ENCODE measurements at places on chromosomes 3 and 15. TPM values are rescaled to one million over a fixed set of nuclear protein-coding genes. Genes with fewer than 3 reads are reported as not detected.

DNA sequence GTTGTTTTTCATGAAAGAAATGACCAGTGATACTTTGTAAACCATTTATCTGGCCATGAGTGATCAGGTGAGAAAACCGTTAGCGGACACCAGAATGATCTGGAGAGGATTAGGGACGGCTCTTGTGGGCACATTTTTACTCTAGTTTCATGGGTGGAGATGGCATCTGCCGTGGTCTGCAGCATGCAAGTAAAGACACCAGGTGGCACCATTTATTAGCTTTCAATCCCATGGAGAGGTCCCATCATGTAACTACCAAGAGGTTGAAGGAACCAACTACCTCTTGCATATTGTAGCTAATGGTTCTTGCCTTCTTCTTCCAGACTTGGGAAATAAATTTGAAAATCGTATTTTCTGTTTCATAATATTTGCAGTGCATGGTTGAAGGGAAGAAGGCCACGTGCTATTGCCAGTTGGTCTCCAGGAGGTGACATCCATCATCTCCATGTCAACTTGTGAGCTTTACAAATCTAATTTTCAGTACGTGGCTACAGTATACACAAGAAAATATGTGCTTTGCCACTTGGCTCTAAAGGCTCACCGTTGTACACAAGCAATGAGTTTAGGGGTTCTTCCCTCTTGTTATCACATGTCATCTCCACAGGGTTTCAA is 1.5 kb upstream of the MAPKBP1 start:
- DNase-seq = no peak

Gene LRRN1
- 4.7 TPM for total RNA-seq

Gene SCN11A
- total RNA-seq = 0.56 TPM

Gene MASP1
- total RNA-seq = 7.6 TPM

GRCh38 chr3:193407112-193407511 is 28.6 kb upstream of the ATP13A5 start:
- DNase-seq = no peak

DNA sequence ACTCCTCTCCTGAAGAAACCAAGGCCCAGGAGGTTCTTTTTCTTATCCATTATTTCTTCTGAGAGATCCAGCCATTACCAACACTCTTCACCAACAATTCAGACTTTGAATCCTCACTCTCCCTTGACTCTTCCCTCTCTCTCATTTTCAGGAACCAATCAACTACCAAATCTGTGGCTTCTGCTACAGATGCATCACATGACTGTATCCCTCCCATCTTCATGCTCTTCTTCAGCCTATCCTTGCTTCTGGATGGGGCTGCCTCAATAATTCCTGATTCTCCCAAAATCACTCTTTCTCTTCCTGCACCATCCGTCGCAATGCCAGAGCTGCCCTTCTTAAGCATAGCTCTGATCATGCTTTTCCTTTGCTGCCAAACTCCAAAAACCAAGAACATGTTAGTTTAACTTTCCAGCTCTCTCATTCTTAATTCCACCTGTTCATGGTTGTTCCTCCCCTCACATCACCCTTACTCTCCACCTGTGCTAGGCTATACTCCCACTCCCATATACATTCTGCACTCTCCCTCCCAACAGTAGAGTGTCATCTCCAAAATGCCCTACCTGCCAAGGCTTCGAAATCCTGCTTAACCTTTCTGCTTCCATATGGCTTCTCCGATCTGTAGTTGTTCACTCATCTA is 13.5 kb downstream of the PLD1 start:
- no peak for DNase-seq

GRCh38 chr15:73927003-73927475 is 777 bp downstream of the LOXL1 start:
- DNase-seq = no peak

DNA sequence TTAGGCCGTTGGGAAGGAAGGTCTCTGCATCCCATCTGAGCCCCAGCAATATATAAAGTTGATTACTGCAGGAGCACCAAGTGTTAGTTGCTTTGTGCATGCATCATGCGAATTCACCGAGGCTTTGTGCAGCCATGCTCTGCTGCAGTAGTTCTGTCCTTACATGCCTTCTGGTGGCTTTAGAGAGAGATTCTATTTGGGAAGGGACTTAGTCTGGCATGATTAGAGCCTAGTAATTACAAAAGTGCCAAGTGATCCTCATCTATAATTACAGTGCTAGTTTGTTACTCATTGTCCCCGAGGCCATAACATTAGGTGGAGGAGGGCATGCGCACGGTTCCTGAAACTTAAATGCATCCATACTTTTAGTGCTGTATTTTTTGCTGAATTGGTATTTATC is 353.6 kb downstream of the CNTN4 start:
- DNase-seq = no peak

- no peak for DNase-seq
Observed at GRCh38 chr15:68817304-68818065, 3.2 kb downstream of the ANP32A start.

DNA sequence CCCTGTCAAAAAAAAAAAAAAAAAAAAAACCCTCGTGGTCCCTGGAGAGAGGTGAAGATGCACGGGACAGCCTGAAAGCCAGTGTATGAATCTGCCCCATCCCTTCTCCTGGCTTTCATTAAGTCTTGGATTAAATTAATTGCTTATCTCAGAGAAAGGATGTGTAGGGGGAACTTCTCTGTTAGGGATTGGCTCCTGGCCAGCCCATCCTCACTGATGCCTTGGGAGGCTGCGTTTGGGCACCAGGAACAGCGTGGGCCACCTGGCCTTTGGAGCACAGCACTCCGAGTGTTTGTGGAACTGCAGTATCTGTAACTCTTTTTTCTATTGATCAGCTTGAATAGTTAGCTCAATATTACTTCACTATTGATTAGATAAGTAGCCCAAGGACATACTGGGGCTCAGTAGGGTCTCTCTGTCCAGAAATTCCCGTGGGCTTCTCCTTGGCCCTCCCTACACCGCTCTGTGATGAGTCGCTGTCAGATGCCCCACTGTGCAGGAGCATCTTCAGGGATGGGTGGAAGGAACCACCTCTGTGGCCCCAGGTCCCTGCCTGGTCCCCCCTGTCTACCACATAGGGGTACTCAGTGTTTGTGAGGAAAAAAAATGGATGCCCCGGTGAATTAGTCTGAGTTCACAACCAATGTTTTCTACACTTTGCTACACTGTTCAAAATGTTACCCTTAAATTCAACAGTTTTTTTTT is 2.0 kb downstream of the PXYLP1 start:
- no peak for DNase-seq

- no peak for DNase-seq
Observed at GRCh38 chr3:189288348-189289235, 116.8 kb downstream of the TPRG1 start.

DNA sequence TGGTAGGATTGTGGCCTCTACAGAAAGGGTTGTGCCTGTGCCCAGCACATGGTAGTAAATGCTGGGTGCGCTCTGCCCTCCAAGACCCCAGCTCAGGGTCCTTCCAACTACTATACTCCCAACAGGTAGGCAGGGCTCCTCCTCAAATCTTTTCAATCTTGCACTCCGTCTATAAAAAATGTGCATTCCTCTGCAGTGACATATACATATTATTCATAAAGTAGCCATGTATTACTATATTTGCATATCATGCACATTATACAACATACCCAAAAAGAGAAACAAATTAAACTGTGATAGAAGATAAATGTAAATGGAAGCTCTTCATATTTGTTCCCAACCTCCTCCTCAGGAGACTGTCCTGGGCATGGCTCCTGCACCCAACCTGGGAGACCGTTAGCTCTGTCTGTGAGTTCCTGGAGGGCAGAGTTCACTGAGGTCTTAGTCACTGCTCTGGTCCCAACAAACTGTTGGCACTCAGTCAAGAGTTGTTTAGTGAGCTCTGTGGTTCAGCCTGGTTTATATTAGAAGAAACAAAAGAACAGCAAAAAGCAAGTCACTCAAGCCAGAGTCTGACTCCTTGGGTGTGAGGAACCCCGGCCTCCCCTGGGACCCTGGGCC is 47.7 kb upstream of the GRIP2 start:
- no peak for DNase-seq

DNA sequence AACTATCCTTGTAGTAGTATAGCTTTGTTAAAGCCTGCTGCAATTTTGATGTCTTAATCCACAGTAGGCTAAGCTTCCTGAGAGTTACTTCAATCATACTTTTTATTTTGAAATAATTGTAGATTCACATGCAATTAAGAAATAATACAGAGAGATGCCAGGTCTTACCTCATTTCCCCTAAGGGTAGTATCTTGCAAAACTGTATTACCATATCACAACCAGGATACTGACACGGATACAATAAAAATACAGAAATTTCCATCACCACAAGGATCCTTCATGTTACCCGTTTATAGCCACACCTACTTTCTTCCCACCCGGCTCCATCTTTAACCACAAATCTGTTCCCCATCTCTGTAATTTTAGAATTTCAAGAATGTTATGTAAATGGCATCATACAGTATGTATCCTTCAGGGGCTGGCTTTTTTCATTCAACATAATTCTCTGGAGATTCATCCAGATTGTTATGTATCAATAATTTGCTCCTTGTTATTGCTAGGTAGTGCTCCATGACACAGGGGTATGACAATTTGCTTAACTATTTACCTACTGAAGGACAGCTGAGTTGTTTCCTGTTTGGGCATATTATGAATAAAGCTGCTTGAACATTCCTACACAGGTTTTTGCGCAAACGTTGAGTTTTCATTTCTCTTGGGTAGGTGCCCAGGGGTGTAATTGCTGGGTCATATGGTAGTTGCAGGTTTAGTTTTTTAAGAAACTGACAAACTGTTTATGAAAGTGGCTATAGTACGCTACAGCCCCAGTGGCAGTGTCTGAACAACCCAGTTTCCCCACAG is 21.6 kb downstream of the BDH1 start:
- DNase-seq = no peak

Gene TFRC
- total RNA-seq = 223 TPM

Gene CLRN1
- total RNA-seq = not detected

Gene MESP2
- not detected for total RNA-seq

- DNase-seq = no peak
Observed at GRCh38 chr3:156721687-156722618, 47.6 kb downstream of the TIPARP start.

DNA sequence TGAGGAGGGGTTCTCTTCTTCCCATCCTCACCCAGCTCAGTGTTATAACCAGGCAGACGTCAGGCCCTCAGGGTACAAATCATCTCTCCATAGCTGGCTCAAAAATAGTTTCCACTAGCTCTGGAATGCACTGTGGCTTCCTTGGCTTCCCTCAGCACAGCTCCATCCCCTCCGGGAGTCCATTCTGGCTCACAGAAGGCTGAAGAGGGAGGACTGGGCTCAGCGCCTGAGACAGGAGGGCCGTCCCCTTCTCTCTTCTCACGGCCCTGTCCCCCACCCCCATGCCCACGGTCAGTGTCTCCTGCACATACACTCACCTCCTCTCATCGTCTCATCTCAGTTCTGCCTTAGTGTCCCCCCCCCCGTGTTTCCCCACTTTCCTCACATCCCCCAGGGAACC is 50.1 kb downstream of the UMPS start:
- no peak for DNase-seq

GRCh38 chr15:100115066-100115710 is 226.6 kb downstream of the ADAMTS17 start:
- DNase-seq = no peak

GRCh38 chr15:81263477-81263876 is 60.5 kb downstream of the STARD5 start:
- DNase-seq = no peak

DNA sequence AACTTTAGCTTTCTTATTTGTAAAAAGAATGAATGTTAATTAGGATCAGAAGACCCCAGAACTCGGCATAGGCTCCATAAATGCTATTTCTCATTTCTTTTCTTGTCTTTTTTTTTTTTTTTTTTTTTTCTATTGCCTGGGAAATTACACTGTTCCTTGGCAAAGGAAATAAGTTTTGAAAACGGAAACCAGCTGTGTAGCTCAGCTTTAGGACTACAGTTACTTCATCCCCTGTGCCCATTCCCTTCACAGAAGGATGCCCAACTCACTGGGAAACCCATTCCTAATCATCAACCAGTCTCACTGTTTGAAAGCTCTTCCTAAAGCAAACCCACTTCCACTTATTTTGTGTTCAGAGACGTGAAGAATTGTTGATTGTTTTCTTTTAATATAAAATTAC is 254.0 kb upstream of the IL12A start:
- no peak for DNase-seq

Gene LTF
- 4.6 TPM for total RNA-seq

GRCh38 chr3:2623436-2623835 is 486.7 kb downstream of the IL5RA start:
- DNase-seq = no peak

- DNase-seq = peak; percentile 56
Observed at GRCh38 chr3:42683875-42684598, 1.3 kb upstream of the KLHL40 start.

- DNase-seq = no peak
Observed at GRCh38 chr3:159128628-159129027, 326.8 kb downstream of the MFSD1 start.

- no peak for DNase-seq
Observed at GRCh38 chr15:99507504-99508310, 58.1 kb upstream of the MEF2A start.

- DNase-seq = no peak
Observed at GRCh38 chr3:58334506-58334884, 1.8 kb downstream of the PXK start.

DNA sequence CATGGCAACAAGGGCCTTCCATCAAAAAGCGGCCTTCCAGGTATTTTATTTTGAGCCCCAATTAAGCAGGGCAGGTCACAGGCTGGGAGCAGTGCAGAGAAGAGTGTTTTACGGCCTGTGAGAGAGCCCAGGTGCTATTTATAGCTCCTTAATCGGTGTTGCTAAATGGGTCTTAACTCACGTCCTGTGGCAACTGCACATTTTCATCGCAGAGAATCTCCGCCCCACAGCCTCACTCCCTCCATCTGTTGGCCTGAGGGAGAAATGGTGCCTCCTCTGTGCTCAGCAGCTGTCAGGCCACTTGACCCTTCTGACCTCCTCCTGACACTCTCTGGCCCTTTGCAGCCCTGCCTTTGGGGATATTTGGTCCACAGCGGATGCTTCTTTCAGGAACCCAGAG is 58.6 kb downstream of the SPSB4 start:
- no peak for DNase-seq

Gene MYRIP
- 2.7 TPM for total RNA-seq

Gene CCDC50
- 133 TPM for total RNA-seq

DNA sequence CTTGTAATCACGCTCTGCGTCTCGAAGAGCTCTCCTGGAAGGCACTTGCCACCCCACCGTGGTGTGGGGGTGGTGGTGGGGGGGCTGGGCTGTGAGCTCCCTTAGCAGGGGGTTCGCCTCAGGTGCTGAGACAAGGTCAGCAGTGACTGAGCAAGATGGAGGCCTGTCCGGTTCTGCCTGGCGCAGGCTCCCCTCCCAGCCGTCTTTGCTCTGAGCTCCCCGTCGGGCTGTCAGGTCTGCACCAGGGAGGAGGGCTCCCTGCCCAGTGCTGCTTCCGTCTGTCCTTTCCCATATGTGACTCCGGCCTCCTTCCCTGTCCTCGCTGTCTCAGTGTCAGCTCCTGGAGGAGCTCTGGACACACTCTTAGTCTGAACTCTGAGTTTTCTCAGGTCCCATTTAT is 80.0 kb downstream of the PLXNA1 start:
- DNase-seq = no peak

All from omental fat pad (tissue), 4 donors.